ENCODE measurements at places on chromosomes 1 and 21. TPM values are rescaled to one million over a fixed set of nuclear protein-coding genes. Genes with fewer than 3 reads are reported as not detected.
A peak's percentile ranks its signal among the peaks of the same experiment; 100 is the strongest.

DNA sequence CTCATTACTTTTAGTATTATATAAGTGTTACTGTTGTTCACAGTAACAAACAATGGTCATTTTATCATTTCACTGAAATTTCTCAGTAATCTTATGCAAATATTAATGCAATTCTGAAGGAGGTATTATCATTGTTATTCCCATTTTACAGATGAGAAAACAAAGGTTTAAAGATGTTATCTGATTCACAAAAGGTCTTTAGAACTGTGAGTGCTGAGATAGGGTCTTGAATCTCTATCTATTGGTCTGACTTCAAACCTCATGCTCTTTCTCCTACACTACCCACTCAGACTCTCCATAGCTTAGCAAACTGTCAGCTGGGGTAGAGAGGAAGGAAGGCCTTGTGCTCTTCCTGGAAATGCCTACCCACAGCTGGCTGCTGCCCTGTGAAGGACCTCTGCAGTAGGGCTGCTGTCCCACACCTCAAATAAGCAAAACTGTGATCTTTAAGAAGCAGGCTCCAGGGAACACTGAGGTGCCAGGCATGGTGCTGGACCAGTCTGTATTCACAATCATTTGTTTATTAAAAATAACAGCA, 6.2 kb upstream of the OSCP1 start:
- DNase-seq = no peak

GRCh38 chr1:8674912-8675311, 142.5 kb downstream of the RERE start:
- no peak for DNase-seq

GRCh38 chr1:234631721-234632125, 21.7 kb upstream of the IRF2BP2 start:
- DNase-seq = no peak

DNA sequence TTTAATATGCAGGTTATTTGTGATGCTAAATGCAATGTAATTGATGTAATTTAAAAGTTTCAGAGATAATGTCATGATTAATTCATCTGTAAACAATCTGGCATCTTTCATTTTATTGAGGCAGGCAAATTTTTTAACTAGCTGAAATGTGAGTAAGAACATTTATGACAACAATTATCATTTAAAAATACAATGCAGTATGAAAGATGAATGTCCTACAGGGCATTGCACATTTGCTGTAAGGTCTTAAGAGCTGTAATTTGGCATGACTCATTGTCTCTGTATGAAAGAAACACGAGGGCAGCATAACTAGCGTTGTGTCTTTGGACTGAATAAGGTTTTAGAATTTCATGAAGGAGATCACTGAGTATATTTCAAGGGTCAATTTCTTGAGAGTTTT, 642.8 kb downstream of the PLA2G4A start:
- DNase-seq = no peak

- DNase-seq = peak; percentile 31
Observed at GRCh38 chr1:23013657-23014056, 2.0 kb downstream of the TEX46 start.

- no peak for DNase-seq
Observed at GRCh38 chr1:55081905-55082296, 42.6 kb downstream of the PCSK9 start.

VSIG8 gene
- total RNA-seq = not detected

PTGS2 gene
- not detected for total RNA-seq

APCS gene
- total RNA-seq = not detected

LCE1D gene
- not detected for total RNA-seq

PAX7 gene
- 0.07 TPM for total RNA-seq

VWA5B1 gene
- 0.10 TPM for total RNA-seq
